Occipital lobe (tissue), 3 donors: ENCODE measurements at places on chromosomes 7 and 10. TPM values are rescaled to one million over a fixed set of nuclear protein-coding genes. Genes with fewer than 3 reads are reported as not detected.

DPYSL4 gene
- 40.6 TPM for total RNA-seq

- DNase-seq, result no peak
Observed at GRCh38 chr10:111762114-111762513, 421.5 kb downstream of the GPAM start.

DNA sequence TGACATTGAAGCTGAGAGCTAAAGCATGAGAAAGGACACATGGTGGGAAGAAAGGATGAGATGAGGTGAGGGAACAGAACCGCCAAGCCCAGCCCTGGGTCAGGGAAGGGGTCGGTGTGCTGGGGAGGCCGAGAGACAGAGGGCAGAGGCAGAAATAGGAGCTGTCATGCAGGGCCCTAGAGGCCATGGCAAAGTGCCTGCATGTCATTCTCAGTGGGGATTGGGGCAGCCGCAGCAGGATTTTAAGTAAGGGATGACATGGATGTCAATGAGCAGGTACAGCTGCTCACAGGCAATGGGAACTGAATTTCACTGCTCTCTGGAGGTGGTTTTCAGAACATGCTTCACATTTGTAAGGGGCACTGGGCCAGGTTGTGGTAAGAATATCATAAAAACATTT is 227.4 kb downstream of the RAB11FIP2 start:
- no peak for DNase-seq

HOXA2 gene
- not detected for total RNA-seq

DNA sequence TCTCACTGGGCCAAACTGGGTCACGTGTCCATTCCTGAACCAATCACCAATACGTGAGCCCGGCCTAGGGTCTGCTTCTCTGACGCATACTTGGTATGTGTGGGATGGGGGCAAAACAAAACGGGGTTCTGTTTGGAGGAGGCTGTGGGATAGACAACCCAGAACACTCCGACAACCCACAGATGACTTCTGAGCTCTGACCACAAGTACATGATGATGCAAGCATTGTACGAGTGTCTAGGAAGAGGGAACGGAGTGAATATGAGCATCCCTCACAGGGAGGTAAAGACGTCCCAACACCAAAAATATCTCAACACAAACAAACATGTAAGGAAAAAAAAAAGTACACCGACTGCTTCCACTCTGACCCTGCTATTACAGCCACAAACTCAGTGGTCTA is 5.6 kb downstream of the DAGLB start:
- no peak for DNase-seq

EPHB6 gene
- total RNA-seq, result 55.8 TPM

SAMD9L gene
- total RNA-seq, result 3.7 TPM

- no peak for DNase-seq
Observed at GRCh38 chr10:97494863-97495506, 3.2 kb downstream of the MMS19 start.

VIPR2 gene
- 0.47 TPM for total RNA-seq

EEPD1 gene
- total RNA-seq, result 27.8 TPM

- DNase-seq, result no peak
Observed at GRCh38 chr10:95464280-95464679, 96.9 kb downstream of the SORBS1 start.

TET1 gene
- 33.5 TPM for total RNA-seq

SLC25A40 gene
- 23.9 TPM for total RNA-seq

PON3 gene
- total RNA-seq, result 0.47 TPM

DNA sequence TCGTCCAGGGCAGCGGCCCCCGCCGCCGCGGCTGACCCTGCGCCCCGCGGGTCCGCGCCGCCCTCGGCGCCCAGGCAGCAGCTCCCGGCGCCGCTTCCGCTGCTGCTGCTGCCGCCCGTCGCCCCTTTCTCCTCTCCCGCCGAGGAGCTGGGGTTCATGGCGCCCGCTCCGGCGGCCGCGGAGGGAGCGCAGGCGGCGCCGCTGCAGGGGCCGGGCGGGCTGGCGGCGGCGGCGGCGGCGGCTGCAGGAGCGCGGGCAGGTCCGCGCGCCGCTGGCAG is 286 bp downstream of the DGKI start:
- DNase-seq, result no peak

SPDYE2 gene
- total RNA-seq, result not detected

- DNase-seq, result no peak
Observed at GRCh38 chr10:53140506-53140905, 367.9 kb upstream of the MBL2 start.

C7orf57 gene
- 0.78 TPM for total RNA-seq

MAP3K8 gene
- 8.0 TPM for total RNA-seq

LIPA gene
- total RNA-seq, result 39.9 TPM

- DNase-seq, result no peak
Observed at GRCh38 chr10:28463141-28463540, 69.8 kb upstream of the WAC start.

DNA sequence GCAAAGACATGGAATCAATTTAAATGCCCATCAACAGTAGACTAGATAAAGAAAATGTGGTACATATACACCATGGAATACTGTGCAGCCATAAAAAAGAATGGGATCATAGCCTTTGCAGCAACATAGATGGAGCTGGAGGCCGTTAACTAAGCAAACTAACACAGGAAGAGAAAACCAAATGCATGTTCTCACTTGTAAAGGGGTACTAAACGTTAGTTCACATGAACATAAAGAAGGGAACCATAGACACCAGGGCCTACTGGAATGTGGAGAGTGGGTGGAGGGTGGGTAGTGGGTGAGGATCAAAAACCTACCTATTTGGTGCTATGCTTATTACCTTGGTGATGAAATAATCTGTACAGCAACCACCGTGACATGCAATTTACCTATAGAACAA is 78.4 kb upstream of the GSDME start:
- DNase-seq, result no peak

GRCh38 chr10:79022565-79023230 is 46.1 kb upstream of the ZMIZ1 start:
- DNase-seq, result no peak

C10orf143 gene
- 1.1 TPM for total RNA-seq

GRCh38 chr7:91286432-91286831 is 22.2 kb downstream of the FZD1 start:
- DNase-seq, result no peak

GRCh38 chr10:97898429-97898828 is 48.8 kb downstream of the GOLGA7B start:
- no peak for DNase-seq

GRCh38 chr10:19719284-19719683 is 96.9 kb upstream of the PLXDC2 start:
- no peak for DNase-seq
